HCT116 (cell line): ENCODE measurements at places on chromosomes 6 and 20. TPM values are rescaled to one million over a fixed set of nuclear protein-coding genes. Genes with fewer than 3 reads are reported as not detected.

GRCh38 chr6:126628125-126628524 lies 288.2 kb downstream of the CENPW start:
- DNase-seq: peak; percentile 4

DNA sequence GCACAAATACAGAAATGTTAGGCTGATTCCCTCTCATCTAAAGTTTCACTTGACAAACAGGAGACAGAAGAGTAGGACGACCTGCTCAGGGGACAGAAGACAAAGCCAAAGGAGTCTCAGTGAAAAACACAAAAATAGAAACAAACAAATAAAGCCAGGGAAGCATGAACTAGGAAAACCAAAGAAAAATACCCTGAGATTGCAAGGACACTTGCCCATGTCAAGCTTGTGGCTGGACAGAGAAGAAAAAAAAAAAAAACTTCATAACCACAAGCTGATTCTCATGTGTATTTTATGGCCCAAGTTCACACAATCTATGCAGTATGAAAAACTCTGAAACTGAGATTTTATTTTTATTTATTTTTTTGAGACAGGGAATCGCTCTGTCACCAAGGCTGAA lies 85.6 kb upstream of the BEND6 start:
- DNase-seq: no peak

GRCh38 chr6:53014744-53015143 lies 19.7 kb upstream of the GSTA4 start:
- DNase-seq: no peak

DNA sequence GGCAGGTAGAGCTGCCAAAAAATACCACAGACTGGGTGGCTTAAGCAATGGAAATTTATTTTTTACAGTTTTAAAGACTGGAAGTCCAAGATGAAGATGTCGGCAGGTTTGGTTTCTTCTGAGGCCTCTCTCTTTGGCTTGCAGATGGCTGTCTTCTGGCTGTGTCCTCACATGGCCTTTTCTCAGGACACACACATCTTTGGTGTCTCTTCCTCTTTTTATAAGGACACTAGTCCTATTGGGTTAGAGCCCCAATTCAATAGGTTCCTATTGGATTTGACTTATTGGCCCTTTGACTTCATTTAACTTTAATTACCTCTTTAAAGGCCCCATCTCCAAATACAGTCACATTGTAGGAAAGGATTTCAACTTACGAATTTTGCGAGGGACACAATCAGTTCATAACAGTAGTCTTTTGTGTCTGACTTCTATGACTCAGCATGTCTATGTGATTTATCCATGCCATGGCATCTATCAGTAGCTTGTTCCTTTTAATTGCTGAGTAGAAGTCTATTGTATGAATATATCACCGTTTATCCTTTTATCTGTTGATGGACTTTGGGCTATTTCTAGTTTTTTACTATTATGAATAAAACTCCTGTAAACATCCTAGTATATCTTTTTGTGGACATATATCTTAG lies 11.0 kb upstream of the TCP11 start:
- peak; percentile 7 for DNase-seq

DNA sequence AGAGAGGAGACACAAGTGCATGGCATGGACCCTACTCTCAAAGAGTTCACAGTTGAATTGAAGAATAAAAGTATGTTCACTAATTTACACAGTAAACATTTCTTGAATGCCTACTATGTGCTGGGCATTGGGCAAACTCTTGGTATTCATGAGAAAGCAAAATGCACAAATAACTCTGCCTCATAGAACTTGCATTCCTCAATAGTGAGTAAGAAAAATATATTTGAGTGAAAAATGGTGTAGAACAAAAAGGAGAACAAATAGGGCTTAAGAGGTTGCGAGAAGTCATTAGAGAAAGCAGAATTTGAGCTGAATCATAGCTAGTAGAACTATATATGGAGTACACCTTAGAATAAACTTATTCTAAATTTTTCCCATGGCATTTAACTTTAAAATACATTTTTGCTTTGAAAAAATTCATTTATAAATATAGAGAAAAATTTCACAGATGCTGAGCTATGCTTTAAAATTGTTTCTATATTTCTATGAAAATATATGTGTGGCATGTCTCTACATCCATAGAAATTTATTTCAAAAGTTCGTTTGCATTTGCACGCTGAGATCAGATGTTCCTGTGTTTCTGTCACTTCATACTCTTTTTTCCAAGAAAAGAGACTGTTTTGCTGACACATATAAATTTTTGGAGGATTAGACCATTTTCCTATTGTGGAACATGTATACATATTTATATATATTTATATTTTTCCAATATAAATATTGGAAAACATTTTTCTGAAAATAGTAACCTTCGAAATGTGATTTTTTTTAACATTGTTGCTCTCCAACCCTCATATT lies 236.1 kb downstream of the KCNQ5 start:
- no peak for DNase-seq

DNA sequence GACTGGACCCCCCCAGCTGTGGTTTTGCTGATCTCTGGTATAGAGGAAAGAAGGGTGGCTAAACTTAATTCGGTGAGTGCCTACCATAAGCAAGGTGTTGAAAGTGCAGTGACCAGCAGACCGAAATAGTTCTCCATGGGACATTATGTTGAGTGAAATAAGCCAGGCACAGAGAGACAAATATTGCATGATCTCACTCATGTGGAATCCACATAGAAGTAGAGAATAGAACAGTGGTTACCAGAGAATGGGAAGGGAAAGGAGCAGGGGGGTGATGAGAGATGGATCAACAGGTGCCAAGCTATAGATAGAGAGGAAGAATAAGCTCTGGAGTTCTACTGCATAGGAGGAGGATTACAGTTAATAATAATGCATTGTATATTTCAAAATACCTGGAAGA lies 9.7 kb upstream of the GCNT2 start:
- DNase-seq: no peak

DNA sequence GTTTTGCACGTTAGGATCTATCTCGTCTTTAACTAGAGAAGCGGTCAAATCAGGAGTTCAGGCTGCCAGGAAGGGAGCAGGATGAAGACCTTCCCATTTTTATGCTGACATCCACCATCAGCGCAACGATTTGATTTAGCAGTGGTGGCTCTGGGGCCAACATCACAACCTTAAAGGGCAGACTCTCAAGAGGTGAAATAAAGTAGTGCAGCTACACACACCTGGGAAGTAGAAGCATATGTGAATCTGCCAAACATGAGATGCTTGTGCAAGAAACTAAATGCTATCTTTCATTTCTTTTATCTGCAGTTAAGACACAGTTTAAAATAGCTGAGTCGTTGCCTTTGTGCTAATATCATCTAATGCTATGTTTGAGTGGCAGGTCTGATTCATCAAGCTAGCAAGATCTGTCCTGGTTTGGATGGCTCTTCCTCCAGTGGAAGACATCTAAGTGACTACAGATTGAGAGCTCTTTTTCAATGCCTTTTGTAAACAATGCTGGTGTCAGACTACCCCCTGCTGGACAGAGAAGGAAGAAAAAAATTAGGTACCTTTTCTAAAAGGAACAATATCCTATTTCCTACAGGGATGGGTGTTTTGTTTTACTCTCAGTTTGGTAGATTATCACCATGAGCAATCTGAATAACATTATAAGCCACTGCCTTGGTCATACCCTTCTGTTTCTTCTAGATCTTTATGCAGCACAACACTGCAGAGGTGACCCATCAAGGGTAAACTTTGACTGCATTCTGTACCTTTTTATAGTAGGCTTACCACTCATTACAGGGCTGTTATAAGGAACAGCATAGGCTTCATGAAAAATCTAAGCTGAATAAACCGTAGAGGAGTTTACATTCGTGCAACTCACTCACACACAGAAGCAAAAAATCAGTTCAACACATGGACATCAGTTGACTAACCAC lies 171.6 kb upstream of the FBXL4 start:
- DNase-seq: peak; percentile 12

DNA sequence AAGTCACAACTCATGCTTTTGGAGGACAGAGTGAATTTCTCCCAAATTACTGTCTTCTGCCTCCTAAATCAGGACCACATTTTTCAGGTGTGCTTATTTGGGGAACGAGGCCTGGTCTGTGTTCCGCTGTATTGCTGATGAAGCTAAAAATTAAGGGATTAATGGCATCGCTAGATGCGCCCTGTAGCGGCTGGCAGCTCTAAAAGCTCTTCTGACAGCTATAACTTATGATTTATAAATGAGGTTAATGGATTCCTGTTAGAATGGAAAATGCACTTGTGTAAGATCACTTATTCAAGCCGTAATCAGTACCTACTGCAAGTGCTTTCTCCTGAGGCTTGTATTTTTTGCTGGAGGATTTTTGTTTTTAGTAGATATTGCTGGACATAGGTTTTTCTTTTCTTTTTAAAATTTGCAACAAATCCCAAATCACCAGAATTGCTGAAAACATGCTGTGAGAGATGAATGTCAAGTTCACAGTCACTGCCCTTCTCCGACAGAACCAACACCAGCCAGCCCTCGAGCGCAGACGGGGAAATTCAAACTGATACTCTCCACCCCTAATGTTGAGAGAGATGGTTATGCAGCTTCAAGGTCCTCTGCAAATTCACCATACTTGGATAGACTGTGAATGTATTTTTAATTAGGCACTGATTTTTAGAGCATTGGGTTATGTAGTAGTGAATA lies 49.1 kb downstream of the AKAP12 start:
- DNase-seq: no peak

GRCh38 chr6:83514866-83515466 lies 2.6 kb downstream of the PRSS35 start:
- peak; percentile 57 for DNase-seq

- DNase-seq: no peak
Observed at GRCh38 chr6:139639507-139639906, 265.1 kb upstream of the CITED2 start.

The DEFB113 gene
- not detected for total RNA-seq

DNA sequence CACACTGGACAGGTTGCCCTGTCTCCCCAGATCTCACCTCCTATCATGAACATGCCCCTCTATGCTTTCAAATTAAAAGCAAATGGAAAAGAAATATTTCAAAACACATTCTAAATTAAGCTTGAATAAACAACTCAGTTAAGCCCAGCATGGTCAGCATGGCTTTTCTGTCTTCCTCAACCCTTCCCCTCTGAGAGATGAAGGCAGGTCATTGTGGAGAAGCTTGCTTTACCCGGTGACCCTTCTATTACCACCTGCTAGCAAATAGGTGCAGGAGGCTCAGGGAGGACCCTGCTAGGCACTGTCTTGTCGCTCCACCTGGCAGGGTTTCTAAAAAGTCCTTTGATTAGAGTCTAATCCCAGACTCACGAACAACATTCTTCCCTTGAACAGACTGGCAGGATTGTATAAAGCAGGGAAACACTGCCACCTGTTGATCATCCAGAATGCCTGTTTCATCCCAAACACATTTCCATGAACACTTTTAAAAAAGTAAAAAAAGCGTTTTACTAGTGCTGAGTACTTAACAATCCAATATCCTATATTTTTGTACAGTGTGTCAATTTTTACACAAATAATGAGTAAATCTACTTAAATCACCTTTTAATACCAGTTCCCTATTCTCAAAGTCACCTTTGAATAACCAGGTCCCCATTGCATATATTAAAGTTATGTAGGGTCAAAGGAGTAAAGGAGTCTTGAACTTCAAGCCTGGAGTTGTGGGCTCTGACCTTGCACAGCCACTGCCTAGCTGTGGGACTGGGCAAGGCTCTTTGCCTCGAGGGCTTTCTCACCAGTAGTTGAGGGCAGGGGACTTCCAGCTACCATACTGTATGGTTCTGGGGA lies 75.5 kb downstream of the GPR6 start:
- peak; percentile 40 for DNase-seq

The DTNBP1 gene
- total RNA-seq: 16.7 TPM

- no peak for DNase-seq
Observed at GRCh38 chr6:82910820-82911219, 154.8 kb downstream of the UBE3D start.

- peak; percentile 84 for DNase-seq
Observed at GRCh38 chr6:44041461-44042260, 85.6 kb downstream of the MRPL14 start.

DNA sequence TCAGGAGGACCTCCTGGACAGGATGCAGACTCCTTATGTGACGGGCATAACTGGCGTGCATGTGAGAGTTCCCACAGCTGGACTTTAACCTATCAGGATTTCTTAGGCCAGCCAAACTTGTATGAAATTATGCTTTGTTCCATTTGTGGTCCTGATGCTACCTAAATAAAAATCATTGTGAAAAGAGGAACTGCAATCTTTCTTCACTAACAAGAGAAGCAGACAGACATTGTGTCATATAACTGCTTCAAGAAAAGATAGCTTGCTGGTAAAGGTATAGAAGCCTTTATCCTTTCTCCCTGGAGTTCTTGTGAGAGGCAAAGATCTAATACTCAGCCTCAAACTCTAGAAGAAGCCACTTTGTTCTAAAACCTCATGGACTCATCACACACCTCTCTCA lies 87.5 kb upstream of the ENPP5 start:
- DNase-seq: no peak

The ADAM33 gene
- total RNA-seq: not detected

DNA sequence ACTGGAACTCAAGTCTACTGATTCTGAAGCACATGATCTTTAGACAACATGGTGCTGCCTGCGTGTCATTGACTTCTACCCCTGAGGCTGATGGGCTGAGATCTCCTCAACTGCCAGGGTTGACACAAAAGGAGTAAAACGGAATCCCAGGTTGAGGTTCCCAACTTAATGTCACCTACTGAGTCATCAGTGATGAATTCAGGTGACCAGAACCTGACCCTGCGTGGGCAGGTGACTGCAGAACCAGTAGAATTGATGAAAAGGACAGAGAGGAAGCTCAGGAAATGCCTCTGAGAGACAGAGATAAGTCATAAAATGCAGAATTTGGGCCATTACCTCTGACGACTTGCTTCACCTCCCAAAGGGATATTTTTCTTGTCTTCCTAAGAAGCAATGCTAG lies 7.7 kb upstream of the KIZ start:
- peak; percentile 34 for DNase-seq

- DNase-seq: no peak
Observed at GRCh38 chr20:47400685-47401084, 44.2 kb upstream of the ZMYND8 start.

GRCh38 chr20:920311-920710 lies 4.2 kb upstream of the ANGPT4 start:
- no peak for DNase-seq

GRCh38 chr6:166713434-166714186 lies 86.6 kb upstream of the RPS6KA2 start:
- DNase-seq: no peak

DNA sequence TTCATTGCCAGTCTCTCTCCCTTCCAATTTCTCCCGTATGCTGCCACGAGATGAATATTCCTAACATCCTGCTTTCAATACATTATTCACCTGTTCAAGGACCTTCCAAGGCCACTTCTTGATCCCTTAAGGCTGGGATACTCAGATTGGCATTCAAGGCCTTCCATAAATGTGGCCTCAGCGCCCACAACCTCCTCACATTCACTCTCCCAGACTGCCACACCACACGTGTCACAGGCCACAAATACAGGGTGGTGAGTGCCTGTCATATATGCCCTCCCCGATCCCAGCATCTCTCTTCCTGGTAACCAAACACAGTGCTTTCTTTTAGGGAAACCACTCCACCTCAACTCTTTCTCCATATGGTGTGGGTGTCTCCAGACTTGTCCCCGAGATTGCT lies 55.5 kb downstream of the TTI1 start:
- DNase-seq: no peak

The SGK2 gene
- 2.3 TPM for total RNA-seq

The ACAT2 gene
- total RNA-seq: 41.6 TPM
